ENCODE measurements at places on chromosomes 5 and 9. TPM values are rescaled to one million over a fixed set of nuclear protein-coding genes. Genes with fewer than 3 reads are reported as not detected.

Gene PTGDS
- not detected for total RNA-seq

- H3K4me1 ChIP-seq: peaks cover 4% of the 10 kb centered on the region
- H3K27me3 ChIP-seq: peaks cover 9% of the 10 kb centered on the region
- no peak for DNase-seq
- no peak overlapping the region for H3K27ac ChIP-seq
- H3K4me3 ChIP-seq: no peak overlapping the region
These were observed 41.2 kb upstream of the COL15A1 start for GRCh38 chr9:98902516-98902915.

GRCh38 chr9:112065806-112066606 is 109.1 kb downstream of the SUSD1 start:
- no peak overlapping the region for H3K4me3 ChIP-seq
- peak; percentile 23 for DNase-seq
- peaks cover 5% of the 10 kb centered on the region for H3K36me3 ChIP-seq
- H3K27ac ChIP-seq: no peak overlapping the region

DNA sequence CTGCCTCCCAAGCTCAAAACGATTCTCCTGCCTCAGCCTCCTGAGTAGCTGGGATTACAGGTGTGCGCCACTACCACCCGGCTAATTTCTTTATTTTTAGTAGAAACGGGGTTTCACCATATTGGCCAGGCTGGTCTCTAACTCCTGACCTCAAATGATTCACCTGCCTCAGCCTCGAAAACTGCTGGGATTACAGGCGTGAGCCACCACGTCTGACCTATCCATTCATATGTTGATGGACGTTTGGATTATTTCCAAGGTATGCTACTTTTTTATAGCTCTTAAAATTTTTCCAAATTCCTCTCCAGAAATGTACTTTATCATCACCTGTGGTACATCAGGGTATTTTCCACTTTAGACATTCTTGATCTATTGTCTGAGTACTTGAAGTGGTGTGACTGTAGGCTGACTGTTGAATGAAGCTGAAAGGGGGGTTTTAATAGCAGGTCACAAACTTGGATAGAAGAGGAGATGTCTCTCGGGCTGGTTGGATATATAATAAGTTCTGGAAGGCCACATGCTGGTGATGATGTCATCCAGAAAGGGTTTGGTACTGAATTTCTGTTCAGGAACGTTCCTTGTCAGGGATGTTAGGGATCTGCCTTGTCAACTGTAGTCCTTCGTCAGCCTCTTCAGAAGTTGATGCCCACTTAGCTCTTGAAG is 7.4 kb downstream of the CTNNA1 start:
- H3K27me3 ChIP-seq: peaks cover 24% of the 10 kb centered on the region
- peaks cover 27% of the 10 kb centered on the region for H3K4me1 ChIP-seq
- no peak for DNase-seq
- peaks cover 18% of the 10 kb centered on the region for H3K36me3 ChIP-seq
- peak overlapping the region; percentile 28 for H3K27ac ChIP-seq
- no peak overlapping the region for H3K4me3 ChIP-seq

Gene PRDM9
- total RNA-seq: not detected

DNA sequence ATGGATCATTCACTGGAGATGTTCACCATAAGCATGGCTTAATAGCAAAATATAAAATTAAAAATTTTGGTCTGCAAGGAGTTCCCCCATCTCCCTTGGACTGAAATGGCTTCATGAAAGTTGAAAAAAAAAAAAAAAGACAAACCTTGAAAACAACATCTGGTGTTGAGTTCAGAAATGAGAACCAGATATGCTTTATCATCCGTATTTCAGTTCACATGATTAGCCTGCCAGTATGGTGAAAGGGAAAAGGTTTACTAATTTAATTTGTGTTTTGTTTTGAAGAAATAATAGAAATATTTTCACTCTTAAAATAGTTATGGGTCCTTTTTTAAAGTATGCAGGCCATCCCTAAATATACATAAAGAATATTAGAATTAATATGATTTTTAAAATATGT is 67.8 kb downstream of the TMEM167A start:
- peaks cover 2% of the 10 kb centered on the region for H3K36me3 ChIP-seq
- no peak for DNase-seq
- H3K4me1 ChIP-seq: no peaks in the 10 kb centered on the region
- no peak overlapping the region for H3K27ac ChIP-seq
- H3K4me3 ChIP-seq: no peak overlapping the region

- no peak for DNase-seq
- no peaks in the 10 kb centered on the region for H3K27me3 ChIP-seq
- no peaks in the 10 kb centered on the region for H3K4me1 ChIP-seq
- no peak overlapping the region for H3K4me3 ChIP-seq
These were observed 365.3 kb downstream of the BNC2 start for GRCh38 chr9:16505199-16505598.

- H3K27ac ChIP-seq: no peak overlapping the region
- H3K4me3 ChIP-seq: no peak overlapping the region
- H3K27me3 ChIP-seq: no peaks in the 10 kb centered on the region
- DNase-seq: no peak
- peaks cover 40% of the 10 kb centered on the region for H3K36me3 ChIP-seq
- peaks cover 77% of the 10 kb centered on the region for H3K4me1 ChIP-seq
These were observed 11.8 kb downstream of the KIF2A start for GRCh38 chr5:62317810-62318209.

Gene KLHL3
- 6.8 TPM for total RNA-seq

DNA sequence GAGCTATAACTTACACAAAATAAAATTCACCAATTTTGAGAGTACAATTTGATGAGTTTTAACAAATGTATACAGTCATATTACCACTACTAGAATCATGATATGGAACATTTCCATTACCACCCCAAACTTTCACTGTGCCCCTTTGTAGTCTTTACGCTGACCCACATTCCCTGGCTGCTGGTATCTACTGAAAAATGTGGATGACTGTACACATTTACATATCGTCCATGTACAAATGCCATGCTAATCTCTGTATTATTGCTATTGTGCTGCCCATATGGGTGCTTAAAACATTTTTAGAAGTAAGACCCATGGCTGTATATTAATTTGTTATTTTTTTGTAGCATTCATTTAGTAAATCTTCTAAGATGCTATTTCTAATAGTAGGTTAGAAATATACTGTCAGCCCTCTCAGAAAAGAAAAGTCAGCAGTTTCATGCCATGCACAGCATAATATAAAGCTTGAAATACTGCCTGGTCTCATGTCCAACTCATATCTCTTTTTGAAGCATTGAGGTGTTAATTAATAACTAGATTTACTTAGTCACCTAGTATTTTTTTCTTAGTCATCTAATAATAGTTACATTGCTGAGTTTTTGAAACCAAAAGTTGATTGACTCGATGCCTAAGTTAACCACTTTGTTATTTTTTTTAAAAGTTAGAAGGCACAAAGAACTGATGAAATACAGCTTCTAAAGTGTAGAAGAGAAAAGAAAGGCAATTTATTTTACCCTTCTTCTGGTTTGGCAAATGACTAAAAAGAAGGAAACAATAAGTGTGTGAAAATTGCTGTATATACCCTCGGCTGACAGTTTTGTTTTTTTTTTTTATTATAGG is 188.3 kb upstream of the MEF2C start:
- DNase-seq: no peak
- H3K4me3 ChIP-seq: no peak overlapping the region
- H3K36me3 ChIP-seq: no peaks in the 10 kb centered on the region
- H3K27ac ChIP-seq: no peak overlapping the region

DNA sequence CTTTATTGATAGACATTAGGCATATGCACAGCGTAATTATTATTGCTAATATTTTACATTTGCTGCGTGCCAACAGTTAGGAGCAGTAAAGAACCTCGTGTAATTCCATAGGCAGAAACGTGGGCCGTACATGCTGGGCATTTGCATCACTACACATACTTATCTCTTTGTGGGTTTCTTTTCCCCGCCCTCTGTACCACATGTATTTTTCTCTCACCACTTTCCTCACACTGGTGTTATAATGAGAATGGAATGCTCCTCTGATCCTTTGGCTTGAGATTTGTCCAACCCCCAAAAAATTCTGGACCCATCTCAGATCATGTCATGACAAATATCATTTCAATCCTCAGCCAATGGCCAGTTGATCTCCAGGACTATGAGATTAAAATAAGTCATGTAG is 1952.6 kb upstream of the WWC1 start:
- H3K4me1 ChIP-seq: no peaks in the 10 kb centered on the region
- H3K36me3 ChIP-seq: no peaks in the 10 kb centered on the region
- no peak for DNase-seq

Gene ARL14EPL
- not detected for total RNA-seq

- no peak overlapping the region for H3K4me3 ChIP-seq
- H3K36me3 ChIP-seq: no peaks in the 10 kb centered on the region
- H3K4me1 ChIP-seq: no peaks in the 10 kb centered on the region
- DNase-seq: no peak
- no peaks in the 10 kb centered on the region for H3K27me3 ChIP-seq
These were observed 282.7 kb downstream of the ENC1 start for GRCh38 chr5:74357827-74358226.

Gene STK32A
- not detected for total RNA-seq

- no peak overlapping the region for H3K27ac ChIP-seq
- DNase-seq: peak; percentile 82
- H3K36me3 ChIP-seq: peaks cover 2% of the 10 kb centered on the region
- peaks cover 25% of the 10 kb centered on the region for H3K27me3 ChIP-seq
- no peaks in the 10 kb centered on the region for H3K4me1 ChIP-seq
- no peak overlapping the region for H3K4me3 ChIP-seq
These were observed 107.7 kb downstream of the TENT4A start for GRCh38 chr5:6820851-6821479.

Gene CCDC187
- total RNA-seq: 0.05 TPM

Gene PDLIM4
- total RNA-seq: 0.23 TPM

DNA sequence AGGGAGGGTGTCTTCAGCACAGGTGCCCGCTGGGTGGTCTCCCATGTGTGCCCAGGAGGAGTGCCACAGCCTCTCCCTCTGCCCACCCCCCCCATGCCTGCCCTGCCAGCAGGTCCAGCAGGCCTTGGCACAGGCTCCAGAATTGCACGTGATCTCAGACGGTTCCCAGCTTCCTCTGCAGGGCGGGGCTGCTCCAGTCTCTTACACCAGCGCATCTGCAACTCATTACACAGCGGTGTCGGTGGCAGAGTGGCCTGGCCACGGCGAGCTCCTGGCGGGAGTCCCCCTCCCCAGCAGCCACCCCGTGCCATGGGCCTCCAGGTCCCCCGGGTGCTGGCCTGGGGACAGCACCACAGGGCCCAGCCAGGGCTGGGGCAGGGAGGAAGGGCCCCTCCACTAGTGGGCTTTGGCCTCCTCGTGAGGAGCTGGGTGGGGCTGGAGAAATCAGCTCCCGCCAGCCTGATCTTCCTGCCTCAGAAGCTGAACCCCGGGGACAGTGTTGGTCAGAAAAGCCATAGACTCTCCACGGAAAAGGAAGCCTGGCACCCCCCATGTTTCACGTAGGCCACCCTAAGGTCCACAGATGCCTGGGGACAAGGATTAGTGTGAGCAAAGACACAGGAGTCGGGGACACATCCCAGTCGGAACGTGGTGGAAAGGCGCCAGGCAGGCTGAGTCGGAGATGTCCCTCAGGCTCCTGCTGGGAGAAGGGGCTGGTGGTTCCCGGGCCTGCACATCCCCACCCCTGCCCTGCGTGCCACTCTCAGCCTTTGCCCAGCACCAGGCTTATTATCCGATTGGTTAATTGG is 40.2 kb downstream of the RXRA start:
- no peak overlapping the region for H3K27ac ChIP-seq
- H3K36me3 ChIP-seq: no peaks in the 10 kb centered on the region
- DNase-seq: peak; percentile 42
- no peak overlapping the region for H3K4me3 ChIP-seq
- H3K27me3 ChIP-seq: no peaks in the 10 kb centered on the region

Gene LMNB1
- 209 TPM for total RNA-seq

DNA sequence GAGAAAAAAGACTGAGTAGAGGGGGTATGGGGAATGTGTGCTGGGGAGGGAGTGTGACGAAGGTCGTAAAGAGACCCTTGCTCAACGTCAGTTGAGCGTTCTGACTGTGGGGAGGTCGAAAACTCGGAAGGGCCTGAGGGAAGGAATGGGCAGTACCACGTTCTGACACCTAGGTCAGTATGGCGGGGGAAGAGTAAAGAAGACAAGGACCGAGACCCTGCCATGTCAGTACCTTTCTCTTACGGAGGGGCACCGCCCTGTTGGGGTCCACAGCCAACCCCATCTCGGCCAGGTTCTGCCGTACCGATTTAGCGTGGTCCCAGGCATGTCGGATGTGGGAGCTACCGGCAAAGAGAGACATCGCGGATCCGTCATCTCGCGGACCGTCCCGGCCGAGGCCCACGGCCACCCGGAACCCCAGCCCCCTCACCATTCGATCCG is 375 bp downstream of the NOP16 start:
- H3K4me1 ChIP-seq: peaks cover 31% of the 10 kb centered on the region
- H3K27ac ChIP-seq: peak overlapping the region; percentile 100
- H3K4me3 ChIP-seq: peak overlapping the region; percentile 95
- no peaks in the 10 kb centered on the region for H3K27me3 ChIP-seq
- DNase-seq: peak; percentile 24
- peaks cover 60% of the 10 kb centered on the region for H3K36me3 ChIP-seq

- H3K4me1 ChIP-seq: no peaks in the 10 kb centered on the region
- no peak for DNase-seq
- H3K4me3 ChIP-seq: no peak overlapping the region
- H3K27me3 ChIP-seq: no peaks in the 10 kb centered on the region
These were observed 165.7 kb downstream of the SLCO4C1 start for GRCh38 chr5:102130386-102130785.

Gene GRIA1
- total RNA-seq: not detected

DNA sequence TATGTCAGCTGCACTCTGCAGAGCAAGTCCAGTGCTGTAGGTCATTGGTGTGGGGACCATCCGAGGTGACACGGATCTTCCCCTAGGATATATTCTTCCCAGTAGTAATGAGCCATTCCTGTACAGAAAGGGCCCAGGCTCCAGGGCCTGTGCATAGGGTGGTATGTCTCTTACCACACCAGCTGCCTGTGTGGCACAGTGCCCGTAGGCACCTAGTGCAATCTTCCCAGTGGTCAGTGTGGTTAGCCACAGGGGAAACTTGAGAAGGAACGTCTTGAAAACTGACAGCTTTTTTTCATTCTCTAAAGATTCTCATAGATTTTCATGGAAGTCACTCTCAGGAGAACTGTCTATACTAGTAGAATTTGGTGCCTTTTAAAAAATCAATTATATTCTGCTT is 39.8 kb downstream of the CYSTM1 start:
- H3K27me3 ChIP-seq: no peaks in the 10 kb centered on the region
- no peak for DNase-seq

Gene ASB6
- total RNA-seq: 13.4 TPM

GRCh38 chr9:70217029-70217428 is 41.7 kb upstream of the SMC5 start:
- no peak overlapping the region for H3K27ac ChIP-seq
- no peaks in the 10 kb centered on the region for H3K27me3 ChIP-seq
- H3K36me3 ChIP-seq: peaks cover 25% of the 10 kb centered on the region
- no peak for DNase-seq
- H3K4me1 ChIP-seq: no peaks in the 10 kb centered on the region
- H3K4me3 ChIP-seq: no peak overlapping the region

Gene CDC25C
- 19.0 TPM for total RNA-seq

DNA sequence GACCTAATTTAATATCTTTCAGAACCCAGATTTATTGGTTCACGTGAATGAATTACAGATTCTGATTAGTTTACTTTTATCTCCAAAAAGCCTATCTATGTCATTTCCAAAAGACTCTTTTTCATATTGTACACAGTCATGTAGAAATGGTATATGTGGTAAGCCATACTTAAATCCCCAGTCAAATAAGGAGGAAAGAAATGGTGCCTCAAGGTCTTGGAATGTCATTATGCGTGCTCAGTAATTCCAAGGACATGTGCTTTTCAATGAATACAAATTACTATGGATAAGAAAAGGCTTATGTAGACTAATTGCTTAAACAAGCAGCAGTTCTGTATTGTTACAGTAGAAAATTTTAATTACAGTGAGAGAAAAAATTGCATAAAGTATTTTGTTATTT is 64.1 kb upstream of the TYRP1 start:
- DNase-seq: no peak
- no peak overlapping the region for H3K27ac ChIP-seq
- H3K4me3 ChIP-seq: no peak overlapping the region
- H3K36me3 ChIP-seq: no peaks in the 10 kb centered on the region
- H3K27me3 ChIP-seq: no peaks in the 10 kb centered on the region
- H3K4me1 ChIP-seq: no peaks in the 10 kb centered on the region

Gene GAPT
- total RNA-seq: not detected
